ENCODE measurements at places on chromosomes 7 and 10.
A peak's percentile ranks its signal among the peaks of the same experiment; 100 is the strongest.

DNA sequence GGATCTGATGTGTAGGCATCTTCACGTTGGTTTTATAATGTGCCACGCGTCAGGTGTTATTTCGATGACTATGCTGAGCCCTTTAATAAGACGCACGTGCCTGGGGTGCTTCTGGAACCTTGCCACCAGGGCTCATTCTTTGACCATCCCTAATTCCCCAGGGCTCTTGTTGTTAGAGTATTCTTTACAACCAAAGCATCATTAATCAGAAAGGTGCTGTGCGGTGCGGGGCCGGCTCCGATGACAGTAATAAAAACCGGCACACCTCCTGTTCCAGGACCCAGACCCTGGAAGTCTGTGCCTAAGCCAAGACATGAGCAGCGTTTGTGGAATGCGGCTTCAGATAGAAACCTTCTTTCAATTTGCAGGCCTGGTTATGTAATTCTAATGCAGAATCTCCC lies 58.4 kb downstream of the MGMT start:
- DNase-seq: no peak

- peak; percentile 19 for DNase-seq
These were observed 149.2 kb downstream of the PRKAG2 start for GRCh38 chr7:151727579-151728285.

DNA sequence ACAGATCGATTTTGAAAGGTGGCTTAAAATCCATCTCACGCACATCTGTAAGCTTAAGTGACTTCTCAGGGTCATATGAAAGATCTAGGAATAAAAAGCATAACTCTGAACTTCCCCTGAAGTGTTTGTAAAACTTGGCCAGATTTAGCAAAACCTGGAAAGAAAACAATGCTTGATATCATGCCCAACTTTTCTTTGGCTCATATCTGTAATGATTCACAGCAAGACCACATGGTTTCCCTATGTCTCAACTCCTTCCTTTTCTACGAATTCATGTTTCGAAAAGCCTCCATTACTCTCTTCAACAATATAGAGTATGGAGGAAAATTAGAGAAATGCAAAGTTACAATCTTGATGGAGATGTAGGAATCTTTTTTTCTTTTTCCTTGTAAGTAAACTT lies 20.1 kb upstream of the CABCOCO1 start:
- DNase-seq: no peak

DNA sequence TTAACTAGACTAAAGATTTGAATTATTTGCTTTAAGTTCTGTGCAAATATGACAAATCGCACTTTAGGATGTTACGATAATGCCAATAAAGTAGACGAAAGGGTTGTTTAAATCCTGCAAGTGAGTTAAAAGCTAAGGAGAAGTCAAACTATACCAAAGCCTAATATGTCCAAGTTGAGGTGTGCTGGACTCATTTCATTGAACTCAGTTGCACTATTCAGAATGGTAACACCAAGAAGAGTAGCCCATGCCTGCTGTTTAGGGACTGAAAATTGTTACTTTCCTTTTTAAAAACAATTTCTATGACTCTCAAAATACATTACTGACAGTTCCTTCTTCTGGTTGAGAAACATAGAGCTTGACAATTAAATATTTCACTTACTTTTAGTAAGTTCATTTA lies 766.3 kb downstream of the DNAJB9 start:
- no peak for DNase-seq

DNA sequence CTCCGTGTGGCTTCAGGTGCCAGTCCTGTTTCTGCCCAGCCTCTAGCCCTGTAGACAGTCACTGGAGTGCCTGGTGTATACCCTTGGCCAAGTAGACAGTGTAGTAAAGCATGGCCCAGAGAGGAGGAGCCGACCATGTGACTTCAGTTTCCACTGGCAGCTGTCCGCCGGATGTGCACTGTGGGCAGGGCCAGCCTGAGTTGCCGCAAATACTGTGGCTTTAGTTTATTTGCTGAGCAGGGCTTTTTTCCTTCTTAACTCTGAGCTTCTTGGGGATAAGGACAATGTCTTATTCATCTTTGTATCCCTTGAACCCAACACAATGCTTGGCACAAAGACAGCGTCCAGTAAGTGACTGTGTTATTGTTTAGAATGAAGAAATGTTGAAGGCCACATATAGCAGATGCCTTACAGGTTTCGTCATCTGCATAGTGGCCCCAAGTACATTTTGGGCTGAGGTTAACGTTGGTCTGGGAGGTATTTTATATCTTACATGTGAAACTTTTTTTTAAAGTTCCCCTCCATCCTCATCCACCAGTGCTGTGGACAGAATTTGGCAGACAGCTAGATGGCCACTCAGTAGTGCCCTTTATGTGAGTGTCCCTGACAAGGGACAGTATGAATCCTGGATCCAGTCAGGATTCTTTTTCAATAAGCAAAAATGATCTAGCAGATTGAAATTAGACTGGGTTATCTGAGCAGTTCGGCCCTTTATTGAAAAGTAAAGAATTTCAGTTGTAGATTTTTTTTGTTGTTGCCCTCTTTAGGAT lies 40.6 kb downstream of the CYP17A1 start:
- peak; percentile 17 for DNase-seq

GRCh38 chr7:101951757-101952156 lies 134.3 kb downstream of the CUX1 start:
- no peak for DNase-seq
